ENCODE measurements at places on chromosomes 4 and X.

GRCh38 chr4:183499801-183500200 is 5.1 kb upstream of the ING2 start:
- DNase-seq, result no peak

DNA sequence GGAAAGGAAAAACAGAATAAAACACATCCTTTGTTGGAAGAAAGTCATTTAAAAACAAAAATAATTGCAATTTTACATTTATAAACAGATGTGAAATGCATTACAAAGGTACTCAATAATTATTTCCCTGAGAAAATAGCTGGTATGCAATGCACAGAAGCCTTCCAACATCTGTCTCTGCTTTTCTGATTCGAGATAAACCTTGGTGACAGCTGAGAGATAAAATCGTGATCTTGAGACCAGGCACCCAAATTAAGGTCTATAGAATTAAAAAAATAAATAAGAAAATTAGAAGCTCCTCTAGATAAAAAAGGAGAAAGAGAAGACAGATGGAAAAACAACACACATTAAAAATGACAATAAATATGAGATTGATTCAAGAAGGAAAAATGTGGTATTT is 544.0 kb downstream of the SPRY1 start:
- no peak for DNase-seq

GRCh38 chr4:6582889-6583490 is 8.0 kb downstream of the MAN2B2 start:
- no peak for DNase-seq

DNA sequence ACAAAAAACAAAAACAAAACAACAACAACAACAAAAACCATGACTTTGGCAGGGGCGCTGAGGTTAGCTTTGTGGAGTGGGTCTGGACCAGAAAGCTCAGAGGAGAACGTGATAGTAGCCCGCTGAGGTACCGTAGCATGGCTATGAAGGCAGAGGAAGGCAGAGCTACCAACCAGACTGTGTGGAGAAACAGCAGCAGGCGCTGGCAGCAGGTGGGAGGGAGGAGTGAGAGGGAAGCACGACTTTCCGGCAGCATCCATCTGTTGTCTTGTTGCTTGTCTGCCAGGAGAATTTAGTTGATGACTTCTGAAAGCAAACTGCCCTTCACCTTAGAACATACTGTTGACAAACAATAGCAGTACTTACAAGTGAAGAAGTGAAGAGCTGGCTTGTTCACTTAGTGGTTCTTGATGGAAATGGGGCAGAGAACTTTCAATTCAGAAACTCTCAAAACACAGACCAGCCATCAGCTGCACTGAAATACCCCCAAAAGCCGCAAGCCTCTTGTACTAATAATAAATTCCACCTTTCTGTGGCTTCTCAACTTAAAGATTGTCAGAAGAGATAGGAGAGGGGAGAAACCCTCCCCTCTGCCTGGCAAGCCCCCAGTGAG is 447.2 kb downstream of the SLITRK2 start:
- DNase-seq, result no peak

- DNase-seq, result no peak
Measured at GRCh38 chrX:53266914-53267313, 14.5 kb downstream of the IQSEC2 start.
